ENCODE measurements at places on chromosomes 11 and 22. TPM values are rescaled to one million over a fixed set of nuclear protein-coding genes. Genes with fewer than 3 reads are reported as not detected.

- no peaks in the 10 kb centered on the region for H3K36me3 ChIP-seq
- peak; percentile 76 for DNase-seq
- no peaks in the 10 kb centered on the region for H3K27me3 ChIP-seq
- H3K4me3 ChIP-seq: peak overlapping the region; percentile 85
- H3K4me1 ChIP-seq: peaks cover 48% of the 10 kb centered on the region
These were observed 849 bp downstream of the TCF20 start for GRCh38 chr22:42269432-42270175.

SGSM1 gene
- total RNA-seq: 1.3 TPM

- no peak overlapping the region for H3K4me3 ChIP-seq
- H3K4me1 ChIP-seq: no peaks in the 10 kb centered on the region
- no peak for DNase-seq
These were observed 244.2 kb downstream of the NTM start for GRCh38 chr11:131614631-131615030.

KRTAP5-7 gene
- total RNA-seq: not detected

DNA sequence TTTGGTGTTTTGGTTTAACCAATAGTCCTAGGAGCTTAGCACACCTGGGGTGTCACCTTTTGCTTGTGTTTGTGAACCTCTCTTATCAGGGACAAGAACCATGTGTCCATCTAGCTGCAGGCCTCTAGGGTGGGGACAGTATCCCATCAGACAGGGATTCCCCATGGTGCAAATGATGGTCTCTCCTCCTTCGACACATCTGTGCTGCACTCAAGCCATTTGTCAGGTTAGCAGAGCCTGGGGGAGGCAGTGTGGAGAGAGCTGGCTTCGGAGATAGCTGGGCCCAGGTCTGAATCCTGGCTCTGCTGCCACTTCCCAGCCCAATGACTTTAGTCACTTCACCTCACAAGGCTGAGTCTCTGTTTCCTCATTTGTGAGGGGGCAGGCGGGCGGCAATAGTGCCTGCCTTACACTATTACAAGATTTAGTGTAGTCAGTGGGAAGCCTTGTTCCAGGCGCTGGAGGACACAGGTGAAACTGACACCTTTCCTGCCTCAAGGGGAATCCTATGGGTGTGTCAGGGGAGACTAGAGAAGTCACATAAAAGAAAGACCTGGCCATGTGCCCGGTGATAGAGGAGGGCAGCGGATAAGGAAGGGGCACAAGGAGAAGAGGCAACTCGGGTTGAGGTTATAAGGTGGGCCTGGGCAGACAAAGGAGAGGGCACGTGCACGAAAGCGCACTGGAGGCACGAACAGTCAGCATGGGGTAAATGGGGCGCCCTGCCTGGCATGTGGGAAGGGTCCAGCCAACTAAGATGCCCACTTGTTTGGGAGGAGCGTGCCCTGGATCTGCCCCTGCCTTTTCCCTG lies 12.6 kb downstream of the KLHL35 start:
- no peak overlapping the region for H3K4me3 ChIP-seq
- no peak overlapping the region for H3K27ac ChIP-seq
- no peak for DNase-seq
- no peaks in the 10 kb centered on the region for H3K4me1 ChIP-seq

DNA sequence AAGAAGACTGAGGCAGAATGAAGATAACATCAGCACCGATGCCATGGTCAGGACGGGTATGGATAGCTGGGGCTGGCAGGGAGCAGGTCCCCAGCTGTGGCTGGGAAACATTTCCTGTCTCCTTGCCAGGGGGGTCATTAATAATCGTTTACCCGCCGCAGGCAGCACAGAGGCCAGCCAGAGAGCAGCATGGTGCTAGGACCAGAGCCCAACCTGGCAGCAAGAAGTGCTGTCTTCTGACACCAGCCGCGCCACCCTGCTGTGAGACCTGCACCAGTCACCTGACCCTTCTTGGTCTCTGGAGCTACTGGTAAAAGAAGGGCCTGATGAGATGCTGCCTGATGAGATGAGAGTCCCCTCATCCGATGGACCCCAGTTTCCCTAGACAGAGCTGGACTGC lies 36.3 kb downstream of the PDE2A start:
- no peaks in the 10 kb centered on the region for H3K36me3 ChIP-seq
- H3K27ac ChIP-seq: no peak overlapping the region
- H3K4me1 ChIP-seq: peaks cover 13% of the 10 kb centered on the region
- peaks cover 21% of the 10 kb centered on the region for H3K27me3 ChIP-seq
- no peak overlapping the region for H3K4me3 ChIP-seq

DNA sequence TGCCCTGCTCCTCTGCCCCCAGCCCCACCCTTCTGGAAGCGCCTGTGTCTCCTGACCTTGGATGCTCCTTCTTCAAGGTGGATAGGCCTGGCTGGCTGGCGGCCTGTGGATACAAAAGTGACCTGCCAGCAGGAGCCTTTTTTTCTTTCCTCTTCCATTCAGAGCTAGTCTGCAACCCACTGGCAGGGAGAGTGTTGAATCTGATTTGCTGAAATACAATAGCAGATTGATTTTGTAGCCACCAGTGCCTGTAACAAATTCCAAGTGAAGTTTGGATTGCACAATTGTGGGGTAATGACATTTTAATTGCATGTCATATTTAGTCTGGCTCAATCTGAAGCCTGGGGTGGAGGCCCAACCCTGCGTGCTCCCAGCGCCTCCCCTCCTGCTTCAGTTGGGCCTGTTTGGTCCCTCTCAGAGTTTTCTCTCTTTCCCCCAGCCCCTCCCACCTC lies 97.2 kb downstream of the GRIK4 start:
- H3K27me3 ChIP-seq: no peaks in the 10 kb centered on the region
- H3K4me3 ChIP-seq: no peak overlapping the region
- no peaks in the 10 kb centered on the region for H3K36me3 ChIP-seq
- H3K4me1 ChIP-seq: no peaks in the 10 kb centered on the region

GRCh38 chr11:56659755-56660154 lies 3.7 kb upstream of the OR5AR1 start:
- no peak overlapping the region for H3K4me3 ChIP-seq
- no peaks in the 10 kb centered on the region for H3K27me3 ChIP-seq
- no peak overlapping the region for H3K27ac ChIP-seq
- no peaks in the 10 kb centered on the region for H3K36me3 ChIP-seq

DYNC2H1 gene
- 2.8 TPM for total RNA-seq

DNA sequence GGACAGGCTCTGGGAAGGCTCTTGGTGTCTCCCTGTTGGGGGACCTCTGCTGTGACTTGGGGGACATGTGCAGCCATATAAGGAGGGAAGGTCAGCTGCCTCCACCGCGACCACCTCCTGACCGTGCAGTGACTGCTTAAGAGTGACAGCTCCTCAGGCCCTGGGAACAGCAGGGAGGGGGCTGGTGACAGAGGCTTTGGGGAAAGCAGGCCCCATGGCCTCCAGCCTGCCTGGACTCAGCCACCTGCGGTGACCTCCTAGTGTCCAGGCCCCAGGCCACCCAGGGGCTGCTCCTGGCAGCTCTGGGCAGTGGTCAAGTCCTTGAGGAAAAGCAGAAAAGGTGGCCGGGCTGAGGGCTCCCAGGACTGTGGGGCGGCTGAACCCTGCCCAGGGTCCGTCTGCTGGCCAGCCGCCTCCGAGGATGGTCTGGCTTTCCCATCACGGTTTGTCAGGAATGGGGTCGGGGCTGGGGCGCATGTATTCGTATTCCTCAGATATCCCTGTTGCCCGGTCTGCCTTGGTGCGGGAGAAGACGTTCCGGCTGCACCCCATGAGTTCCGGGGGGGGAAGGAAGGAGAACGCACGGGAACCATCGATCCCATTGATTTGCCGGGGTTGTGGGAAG lies 96.8 kb downstream of the WNT7B start:
- H3K4me1 ChIP-seq: no peaks in the 10 kb centered on the region
- H3K27me3 ChIP-seq: peaks cover 46% of the 10 kb centered on the region
- no peak overlapping the region for H3K4me3 ChIP-seq
- no peaks in the 10 kb centered on the region for H3K36me3 ChIP-seq
- no peak overlapping the region for H3K27ac ChIP-seq

DNA sequence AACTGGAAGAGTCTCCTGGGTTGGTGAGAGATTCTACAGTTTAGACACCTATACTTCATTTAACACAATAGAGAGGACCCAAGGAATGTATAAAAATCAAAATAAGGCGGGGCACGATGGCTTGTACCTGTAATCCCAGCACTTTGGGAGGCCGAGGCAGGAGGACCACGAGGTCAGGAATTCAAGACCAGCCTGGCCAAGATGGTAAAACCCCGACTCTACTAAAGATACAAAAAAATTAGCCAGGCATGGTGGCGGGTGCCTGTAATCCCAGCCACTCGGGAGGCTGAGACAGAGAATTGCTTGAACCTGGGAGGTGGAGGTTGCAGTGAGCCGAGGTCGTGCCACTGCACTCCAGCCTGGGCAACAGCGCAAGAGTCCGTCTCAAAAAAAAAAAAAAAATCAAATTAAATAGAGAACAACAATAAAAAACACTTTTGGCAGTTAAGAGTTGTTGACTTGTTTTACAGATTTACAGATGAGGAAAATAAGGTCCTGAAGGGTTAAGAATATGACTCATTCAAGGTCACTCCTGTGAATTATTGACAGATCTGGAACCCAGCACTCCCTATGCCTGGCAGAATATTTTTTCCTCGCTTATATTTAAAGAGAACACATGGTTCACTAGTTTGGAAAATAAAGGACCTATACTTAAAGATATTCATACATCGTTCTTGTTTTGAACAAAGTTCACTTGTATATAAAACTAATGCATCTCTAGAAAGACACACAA lies 5.2 kb downstream of the LGR4 start:
- DNase-seq: no peak
- H3K27me3 ChIP-seq: peaks cover 15% of the 10 kb centered on the region
- no peak overlapping the region for H3K27ac ChIP-seq
- no peak overlapping the region for H3K4me3 ChIP-seq
- H3K4me1 ChIP-seq: peaks cover 10% of the 10 kb centered on the region

DNA sequence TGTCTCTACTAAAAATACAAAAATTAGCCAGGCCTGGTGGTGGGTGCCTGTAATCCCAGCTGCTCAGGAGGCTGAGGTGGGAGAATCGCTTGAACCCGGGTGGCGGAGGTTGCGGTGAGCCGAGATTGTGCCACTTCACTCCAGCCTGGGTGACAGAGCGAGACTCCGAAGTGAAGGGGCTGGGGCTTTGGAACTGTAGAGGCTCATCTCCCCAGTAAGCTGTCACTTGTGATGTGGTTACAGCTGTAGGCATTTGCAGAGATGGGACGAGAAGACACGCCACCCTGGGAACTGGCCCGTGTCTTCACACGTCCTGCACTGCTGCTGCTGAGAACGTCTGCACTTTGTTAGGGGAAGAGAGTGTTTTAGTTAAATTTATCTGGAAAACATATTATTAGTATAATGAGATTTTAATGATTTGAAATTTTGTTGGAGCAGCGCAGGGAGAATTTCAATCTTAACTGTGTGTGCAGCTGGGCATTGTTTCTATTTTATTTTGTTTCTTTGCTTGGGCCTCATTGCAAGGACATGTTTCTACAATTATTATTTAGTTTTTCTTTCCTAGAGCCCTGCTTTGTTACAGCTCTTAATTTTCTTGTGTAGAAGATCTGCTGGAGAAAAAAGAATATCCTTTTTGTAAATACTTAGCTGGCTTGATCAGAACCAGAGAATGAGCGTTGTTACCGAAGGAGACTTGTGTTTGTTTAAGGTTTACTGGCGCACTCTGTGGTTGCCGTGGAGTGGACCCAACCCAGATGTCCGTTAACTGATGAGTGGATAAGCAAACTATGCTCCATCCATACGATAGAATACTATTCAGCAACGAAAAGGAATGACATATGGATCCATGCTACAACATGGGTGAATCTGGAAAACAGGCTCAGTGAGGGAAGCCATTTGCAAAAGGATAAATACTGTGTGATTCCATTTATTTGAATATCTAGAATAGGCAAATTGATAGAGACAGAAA lies 18.4 kb downstream of the PARVB start:
- H3K27me3 ChIP-seq: no peaks in the 10 kb centered on the region
- peaks cover 4% of the 10 kb centered on the region for H3K4me1 ChIP-seq
- DNase-seq: no peak
- H3K4me3 ChIP-seq: no peak overlapping the region
- no peaks in the 10 kb centered on the region for H3K36me3 ChIP-seq
- H3K27ac ChIP-seq: no peak overlapping the region

DNA sequence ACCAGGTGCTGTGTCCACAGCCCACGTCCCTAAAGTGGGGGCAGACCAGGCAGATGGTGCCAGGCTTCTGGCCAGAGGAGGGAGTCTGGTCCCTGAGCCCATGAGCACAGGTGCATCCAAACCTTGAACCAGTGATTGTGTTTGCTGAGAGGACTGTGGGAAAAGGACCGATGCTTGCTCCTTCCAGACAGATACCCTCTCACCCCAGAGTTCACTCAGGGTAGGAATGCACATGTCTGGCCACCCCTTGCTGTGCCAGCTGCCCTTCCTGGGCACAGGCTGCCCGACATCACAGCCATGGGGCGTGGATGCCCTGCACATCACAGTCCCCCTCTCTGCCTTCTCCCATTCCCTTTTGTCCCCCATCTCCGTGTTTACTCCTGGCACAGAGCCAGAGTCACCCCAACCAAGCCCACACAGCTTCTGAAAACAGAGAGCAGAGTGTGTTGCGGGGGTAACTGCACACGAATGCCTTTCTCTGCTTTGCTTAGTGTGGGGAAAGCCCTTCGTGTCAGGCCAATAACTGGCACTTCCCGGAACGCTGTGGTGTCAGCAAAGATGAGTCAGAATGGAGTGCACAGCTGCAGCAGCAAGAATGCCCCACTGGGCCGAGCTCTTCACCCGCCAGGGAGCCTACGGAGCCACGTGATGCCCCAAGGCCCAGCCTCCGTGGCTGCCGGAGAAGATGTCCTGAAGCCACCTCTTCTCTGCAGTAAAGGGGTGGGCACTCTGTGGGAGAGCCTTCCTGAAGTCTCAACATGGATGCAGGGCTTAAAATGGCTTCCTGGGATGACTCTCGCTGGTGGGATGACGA lies 7.6 kb downstream of the CARS1 start:
- H3K4me1 ChIP-seq: peaks cover 61% of the 10 kb centered on the region
- no peaks in the 10 kb centered on the region for H3K27me3 ChIP-seq
- peak overlapping the region; percentile 23 for H3K27ac ChIP-seq
- peak; percentile 85 for DNase-seq

DNA sequence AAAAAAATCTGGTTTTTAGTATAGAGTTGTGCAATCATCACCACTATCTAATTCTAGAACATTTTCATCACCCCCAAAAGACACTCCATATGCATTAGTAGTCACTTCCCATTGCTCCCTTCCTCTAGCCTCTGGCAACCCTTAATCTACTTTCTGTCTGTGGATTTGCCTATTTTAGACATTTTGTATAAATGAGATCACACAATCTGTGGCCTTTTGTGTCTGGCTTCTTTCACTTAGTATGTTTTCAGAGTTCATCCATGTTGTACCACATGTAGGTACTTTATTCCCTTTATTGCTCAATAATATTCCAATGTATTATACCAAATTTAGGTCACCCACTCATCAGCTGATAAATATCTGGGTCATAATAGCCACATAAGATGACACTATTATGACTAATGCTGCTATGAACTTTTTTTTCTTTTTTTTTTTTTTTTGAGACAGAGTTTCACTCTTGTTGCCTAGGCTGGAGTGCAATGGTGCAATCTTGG lies 67.5 kb upstream of the SCUBE2 start:
- H3K27ac ChIP-seq: no peak overlapping the region
- no peaks in the 10 kb centered on the region for H3K4me1 ChIP-seq
- peaks cover 32% of the 10 kb centered on the region for H3K36me3 ChIP-seq
